ENCODE measurements at places on chromosomes 1 and 21.

DNA sequence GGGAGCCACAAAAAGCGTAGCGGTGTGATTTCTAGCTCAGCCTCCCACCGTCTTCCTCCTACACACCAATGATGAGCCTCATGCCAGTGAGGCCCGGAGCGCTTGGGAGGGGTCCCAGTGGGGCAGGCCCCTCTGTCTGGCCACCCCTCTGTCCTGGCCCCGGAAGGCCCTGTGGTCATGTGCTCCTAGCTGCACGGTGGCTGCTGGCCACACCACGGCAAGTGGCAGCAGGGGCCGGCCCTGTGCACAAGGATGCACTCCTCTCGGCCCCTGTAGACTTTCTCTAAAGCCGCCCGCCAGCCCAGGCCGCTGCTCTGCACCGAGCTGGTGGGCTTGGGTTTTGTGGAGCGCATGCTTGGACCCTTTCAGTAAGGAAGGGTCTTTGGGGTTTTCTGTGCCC, 53.6 kb downstream of the KCNAB2 start:
- no peak for DNase-seq

DNA sequence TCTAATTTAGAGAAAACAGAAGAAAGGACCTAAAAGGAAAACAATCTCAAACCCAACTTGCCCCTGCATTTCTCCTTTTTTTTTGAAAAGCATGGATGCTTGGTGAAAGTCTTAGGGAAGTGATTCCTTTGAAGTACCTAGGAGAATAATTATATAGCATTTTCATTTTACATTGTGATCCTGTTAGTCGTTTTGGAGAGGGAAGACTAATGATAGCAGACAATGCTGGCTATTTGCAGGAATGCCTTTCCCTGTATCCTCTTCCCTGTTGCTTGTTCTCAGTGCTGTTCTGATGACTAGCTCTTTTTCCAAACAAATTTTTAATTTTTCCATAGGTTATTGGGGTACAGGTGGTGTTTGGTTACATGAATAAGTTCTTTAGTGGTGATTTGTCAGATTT, 53.9 kb downstream of the LAMC1 start:
- DNase-seq: no peak

- DNase-seq: no peak
Observed at GRCh38 chr1:12161662-12162458, 4.9 kb upstream of the TNFRSF1B start.

DNA sequence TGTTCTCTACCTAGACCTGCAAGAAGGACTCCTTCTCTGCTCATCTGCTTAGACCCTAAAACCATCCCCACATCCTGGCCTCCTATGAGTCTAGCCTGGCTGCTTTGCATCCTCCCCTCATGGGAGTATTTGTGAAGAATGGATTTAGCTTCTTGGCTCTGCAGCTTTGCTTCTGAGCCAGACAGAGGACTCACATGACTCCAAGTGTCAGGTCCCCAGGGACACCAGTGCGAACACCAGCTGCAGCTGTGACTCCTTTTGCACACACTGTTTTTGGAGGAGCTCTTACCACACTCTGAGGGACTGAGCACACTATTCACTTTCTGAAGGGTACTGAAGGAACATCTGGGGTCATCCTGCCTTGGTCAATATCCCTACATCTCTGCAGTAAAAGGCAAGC, 131.8 kb upstream of the SGIP1 start:
- no peak for DNase-seq

- no peak for DNase-seq
Observed at GRCh38 chr1:160394673-160395072, 5.7 kb upstream of the VANGL2 start.

GRCh38 chr1:9062846-9063245, 6.6 kb downstream of the SLC2A5 start:
- DNase-seq: no peak

GRCh38 chr1:116871779-116872146, 38.0 kb upstream of the PTGFRN start:
- DNase-seq: no peak

DNA sequence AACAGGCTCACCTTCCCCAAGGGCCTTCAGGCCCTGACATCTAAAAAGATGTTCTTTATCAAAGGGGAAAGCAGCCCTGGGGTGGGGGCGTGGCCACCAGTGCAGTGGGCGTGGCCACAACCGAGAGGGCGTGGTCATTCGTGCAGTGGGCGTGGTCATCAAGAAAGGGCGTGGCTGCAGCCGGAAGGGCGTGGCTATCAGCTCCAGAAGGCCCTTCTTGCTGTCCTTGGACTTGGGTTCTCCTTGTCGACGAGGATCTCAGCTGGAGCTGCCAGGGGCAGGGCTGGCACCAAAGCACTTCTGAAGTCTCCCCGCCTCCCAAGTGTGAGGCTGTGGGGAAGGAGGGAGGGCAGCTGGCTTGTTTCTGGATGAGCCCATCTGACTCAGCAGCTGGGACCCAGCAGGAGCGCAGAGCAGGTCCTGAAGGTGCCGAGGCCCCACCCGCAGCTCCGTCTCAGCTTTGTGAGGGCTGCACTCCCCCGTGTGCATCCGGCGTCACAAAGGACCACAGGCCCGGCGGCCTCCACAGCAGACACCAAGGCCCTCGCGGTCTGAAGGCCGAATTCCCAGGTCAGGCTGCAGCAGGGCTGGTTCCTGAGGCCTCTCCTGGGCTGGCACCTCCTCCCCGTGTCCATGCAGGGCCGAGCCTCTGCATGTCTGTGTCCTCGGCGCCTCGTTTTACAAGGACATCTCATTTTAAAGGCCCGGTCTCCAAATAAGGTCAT, 12.8 kb downstream of the PDE9A start:
- DNase-seq: no peak

DNA sequence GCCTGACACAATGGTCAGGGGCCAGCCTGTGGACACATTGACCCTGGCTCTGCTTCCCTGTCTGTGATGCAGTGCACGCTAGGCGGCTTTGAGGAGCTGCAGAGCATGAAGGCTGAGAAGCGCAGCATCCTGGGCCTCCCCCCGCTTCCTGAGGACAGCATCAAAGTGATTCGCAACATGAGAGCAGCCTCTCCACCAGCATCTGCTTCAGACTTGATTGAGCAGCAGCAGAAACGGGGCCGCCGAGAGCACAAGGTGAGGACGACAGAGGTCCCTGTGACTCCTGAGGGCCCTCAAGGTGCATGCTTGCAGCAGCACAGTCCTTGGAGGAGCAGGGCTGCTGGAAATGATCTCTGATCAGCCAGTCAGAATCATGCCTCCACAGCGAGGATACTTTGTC, 8.6 kb downstream of the STRIP1 start:
- DNase-seq: no peak

- no peak for DNase-seq
Observed at GRCh38 chr1:12572522-12572921, 45.5 kb downstream of the DHRS3 start.

DNA sequence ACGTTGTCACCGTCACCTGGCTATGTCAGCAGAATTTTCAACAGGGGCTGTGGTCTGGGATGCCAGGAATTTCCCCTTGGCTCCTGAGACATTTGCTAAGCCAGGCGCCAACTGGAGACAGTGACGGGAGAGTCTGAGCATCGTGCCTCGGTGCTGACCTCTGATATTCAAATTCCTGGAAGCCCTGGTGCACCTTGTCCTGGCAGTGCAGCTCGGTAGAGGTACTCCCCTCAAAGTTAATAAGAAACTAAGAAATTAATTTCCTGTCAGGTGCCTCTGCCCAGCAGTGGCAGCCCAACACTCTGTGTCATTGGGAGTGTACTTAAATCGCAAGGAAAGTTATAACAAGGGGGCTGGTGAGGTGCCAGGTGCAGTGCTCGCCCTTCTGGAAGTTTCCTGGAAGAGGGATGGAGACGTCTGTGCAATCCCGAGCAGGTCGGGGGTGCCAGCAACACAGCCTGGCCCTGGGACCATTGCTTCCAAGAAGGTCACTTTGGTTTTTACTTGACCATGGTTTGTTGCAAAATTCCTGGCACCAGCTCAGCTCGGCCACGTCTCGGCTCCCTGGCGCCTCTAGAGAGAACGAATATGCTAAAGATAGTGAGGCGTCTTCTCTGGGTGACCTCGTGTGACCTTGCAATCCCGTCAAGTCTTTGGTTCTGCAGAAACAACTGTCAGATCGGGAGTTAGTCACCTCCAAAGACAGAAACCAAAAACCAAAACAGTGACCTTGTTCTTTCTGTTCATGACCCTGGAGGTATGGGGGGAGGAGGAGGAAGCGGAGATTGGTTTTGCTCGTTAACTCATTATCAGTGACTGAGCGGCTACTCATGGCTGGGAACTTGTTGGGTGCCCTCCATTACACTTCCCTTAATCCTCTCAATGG, 149.5 kb upstream of the VAMP3 start:
- DNase-seq: no peak

- no peak for DNase-seq
Observed at GRCh38 chr21:15001113-15001512, 63.7 kb downstream of the NRIP1 start.

DNA sequence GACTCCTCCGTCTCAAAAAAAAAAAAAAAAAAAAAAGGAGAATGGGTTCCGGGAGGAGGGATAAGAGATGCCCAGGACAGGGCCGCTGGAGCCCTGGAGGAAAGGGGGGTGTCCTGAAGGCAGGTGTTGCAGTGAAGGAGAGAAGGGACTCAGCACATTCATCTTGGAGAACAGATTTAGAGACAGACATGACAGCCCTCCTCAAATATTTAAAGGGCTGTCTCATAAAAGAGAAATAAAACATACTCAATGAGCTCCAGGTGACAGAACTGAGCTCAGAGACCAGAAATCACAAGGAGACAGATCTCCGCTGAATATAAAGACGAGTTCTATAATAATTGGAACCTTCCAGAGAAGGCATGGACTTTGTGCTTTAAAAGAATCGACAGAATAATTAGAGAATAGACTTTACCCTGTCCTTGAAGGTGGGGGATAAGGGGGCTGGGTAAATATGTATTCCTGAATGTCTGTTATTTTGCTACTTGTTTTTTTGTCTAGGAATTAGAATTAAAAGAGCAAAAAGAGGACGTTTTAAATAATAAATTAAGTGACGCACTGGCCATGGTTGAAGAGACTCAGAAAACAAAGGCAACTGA, 52.0 kb upstream of the EFHD2 start:
- no peak for DNase-seq

DNA sequence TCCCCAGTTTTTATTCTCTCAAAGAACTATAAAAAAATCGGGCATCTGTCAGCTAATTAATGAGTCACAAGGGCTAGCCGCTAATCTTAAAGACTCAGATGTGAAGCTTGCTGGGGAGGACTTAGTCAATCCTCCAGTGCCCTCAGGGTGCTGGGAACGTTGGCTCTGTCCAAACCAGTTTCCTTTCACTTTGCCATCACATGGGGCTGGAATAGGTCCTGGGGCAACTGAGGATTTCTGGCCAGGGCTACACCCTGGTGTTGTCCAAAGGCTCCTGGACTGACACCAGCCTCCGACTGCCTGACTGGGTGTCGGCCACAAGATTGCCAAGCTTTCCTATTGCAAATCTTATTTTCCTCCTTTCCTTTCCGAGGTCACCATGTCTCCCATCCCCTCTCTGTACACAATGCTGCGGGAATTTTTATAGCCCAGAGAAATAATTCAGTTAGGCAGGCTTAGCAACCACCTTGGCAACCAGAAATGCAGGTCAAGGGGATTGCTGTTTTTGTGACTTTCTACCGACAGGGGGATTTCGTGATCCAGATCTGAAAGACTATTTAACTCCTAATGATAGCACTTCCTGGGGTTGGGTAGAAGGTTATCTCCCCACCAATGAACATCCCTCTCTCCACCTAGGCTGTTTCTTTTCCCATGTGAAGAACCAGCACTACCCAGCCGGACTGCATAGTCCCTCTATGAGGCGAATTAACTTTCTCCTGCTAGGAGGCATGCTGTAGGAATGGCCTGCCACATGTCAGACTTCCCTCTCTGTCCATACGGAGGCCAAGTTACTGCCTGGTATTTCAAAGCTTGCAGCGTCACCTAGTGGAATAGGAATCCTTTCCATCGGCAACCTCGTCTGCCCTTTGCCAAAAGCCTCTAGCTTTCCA, 29.9 kb upstream of the CTBS start:
- no peak for DNase-seq

DNA sequence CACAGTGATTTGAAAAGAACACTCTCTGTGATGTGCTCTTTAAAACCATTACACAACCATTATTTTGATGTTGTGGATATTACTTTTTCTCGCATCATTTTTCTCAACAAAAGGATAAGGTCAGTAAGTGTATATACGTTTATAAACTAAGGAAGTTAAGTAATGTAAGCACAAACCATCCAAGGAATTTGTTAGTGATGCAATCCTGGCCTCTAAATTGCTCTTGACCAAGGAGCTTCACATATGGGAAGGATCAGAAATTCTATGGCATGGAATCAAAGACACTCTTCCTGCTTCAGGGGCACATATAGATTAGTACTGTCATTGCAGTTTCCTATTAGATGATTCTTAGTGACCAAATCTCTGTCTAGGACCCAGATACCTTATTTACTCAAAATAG, 3.6 kb upstream of the PPP2R5A start:
- no peak for DNase-seq

- no peak for DNase-seq
Observed at GRCh38 chr1:227299241-227299627, 19.1 kb downstream of the CDC42BPA start.

DNA sequence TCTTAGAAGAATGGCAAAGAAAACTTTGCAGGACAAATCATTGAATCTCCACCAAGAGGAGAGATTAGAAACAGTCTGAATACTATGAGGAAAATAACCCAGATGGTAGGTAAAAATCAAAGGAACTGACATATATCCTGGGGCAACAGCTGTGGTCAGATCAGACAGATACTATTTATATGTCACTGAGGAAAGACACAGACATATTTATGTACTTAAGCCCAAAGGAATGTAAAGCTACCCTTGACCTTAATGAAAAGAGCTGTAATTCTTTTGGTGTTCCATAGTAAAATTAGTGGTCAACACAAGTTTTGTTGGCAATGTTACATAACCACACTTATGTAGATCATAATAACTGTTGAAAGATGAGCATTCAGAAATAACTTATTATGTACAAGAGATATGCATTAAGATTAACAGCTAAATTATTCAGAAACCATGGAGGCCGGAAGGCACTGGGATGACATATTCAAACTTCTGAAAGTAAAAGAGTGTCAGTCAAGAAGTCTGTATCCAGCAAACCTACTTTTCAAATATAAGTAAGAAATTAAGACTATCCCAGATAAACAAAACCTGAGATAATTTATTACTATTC, 166.1 kb upstream of the SAMSN1 start:
- DNase-seq: no peak

- DNase-seq: no peak
Observed at GRCh38 chr1:163673759-163674151, 352.0 kb downstream of the NUF2 start.

- no peak for DNase-seq
Observed at GRCh38 chr21:44878053-44878982, 4.8 kb upstream of the PTTG1IP start.
